Left ventricle myocardium inferior (tissue), 1 donor: ENCODE measurements at places on chromosomes 6 and 20.
A peak's percentile ranks its signal among the peaks of the same experiment; 100 is the strongest.

GRCh38 chr6:165376100-165376499 is 66.7 kb upstream of the C6orf118 start:
- DNase-seq: no peak

DNA sequence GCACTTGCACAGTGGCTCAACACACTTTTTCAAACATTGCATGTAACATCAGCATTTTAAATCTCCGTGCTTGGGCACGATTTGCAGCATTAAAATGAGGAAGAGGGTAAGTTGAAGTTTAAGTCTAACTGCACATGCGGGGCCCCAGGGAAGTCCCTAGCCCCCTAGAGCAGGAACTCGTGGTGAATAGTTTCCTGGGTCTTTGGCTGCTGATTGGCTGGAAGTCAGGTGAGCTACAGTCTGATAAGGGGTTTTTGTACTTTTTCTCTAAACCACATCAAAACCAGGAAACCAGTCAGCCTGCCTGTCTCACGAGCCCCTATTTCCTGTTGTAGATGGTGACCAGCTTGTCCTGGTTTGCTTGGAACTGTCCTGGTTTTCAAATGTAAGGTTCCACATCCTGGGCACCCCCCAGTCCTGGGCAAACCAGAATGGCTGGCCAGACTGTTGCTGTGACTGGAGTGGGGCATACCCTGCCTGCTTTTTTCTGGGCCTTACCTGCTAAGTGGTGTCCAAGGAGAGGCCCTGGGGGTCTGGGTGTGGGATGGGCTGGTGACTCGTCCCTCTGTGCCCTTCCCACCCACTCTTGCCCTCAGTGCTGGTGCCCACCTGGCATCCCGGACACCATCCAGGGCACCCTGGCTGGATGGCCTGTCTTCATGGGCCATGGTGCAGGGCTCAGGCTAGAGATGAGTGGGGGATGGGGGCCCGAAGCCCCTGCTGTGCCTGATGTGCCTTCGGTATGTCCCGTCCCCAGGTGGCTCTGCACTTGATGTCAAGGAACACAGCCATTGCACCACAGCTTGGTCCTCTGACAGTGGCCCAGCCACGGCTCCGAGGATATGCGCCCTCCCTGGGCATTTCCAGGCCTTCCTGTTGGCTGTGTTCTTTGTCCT is 31.8 kb downstream of the SUN5 start:
- no peak for DNase-seq

DNA sequence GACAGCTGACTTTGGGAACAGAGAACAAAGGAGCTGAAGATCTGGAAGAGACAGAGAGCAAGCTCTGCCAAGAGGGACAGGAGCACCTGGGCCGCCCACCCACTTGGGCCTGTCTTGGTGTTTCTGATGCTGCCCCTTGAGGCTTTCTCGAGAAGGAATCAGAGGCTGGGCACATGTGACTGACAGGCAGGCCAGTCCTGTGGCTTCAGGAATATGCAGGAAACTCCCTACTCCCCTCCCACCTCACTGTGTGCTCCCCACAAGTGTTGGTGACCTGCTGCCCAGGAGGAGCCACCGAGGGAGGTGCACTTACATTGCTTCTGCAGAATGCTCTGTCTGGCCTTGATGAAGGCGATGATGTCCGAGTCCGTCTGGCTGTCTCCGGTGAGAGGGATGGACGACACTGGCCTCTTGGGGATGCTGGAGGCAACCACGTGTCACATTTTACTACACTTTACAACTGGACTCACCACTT is 20.9 kb upstream of the KCNK16 start:
- no peak for DNase-seq

GRCh38 chr6:143698759-143699429 is 21.1 kb downstream of the PHACTR2 start:
- DNase-seq: no peak

DNA sequence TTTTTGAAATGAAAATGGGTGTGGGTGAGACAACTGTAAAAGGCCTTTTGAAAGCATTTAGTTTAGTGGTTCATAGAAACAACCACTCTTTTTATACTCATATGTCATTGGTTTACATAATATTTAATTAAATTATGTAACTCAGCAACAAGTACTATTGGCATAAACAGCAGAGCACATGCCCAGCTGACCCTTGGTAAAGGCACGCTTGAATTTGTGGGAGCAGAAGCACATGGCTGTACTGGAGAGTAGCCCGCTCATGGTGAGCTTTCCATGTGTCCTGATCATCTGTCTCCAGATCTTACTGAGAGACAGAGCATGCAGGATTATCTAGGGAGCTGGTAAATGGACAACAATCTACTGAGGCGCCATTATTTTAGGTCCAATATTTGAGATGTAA is 17.1 kb upstream of the KLHL31 start:
- no peak for DNase-seq

GRCh38 chr6:166774770-166775169 is 147.7 kb upstream of the RPS6KA2 start:
- DNase-seq: no peak

DNA sequence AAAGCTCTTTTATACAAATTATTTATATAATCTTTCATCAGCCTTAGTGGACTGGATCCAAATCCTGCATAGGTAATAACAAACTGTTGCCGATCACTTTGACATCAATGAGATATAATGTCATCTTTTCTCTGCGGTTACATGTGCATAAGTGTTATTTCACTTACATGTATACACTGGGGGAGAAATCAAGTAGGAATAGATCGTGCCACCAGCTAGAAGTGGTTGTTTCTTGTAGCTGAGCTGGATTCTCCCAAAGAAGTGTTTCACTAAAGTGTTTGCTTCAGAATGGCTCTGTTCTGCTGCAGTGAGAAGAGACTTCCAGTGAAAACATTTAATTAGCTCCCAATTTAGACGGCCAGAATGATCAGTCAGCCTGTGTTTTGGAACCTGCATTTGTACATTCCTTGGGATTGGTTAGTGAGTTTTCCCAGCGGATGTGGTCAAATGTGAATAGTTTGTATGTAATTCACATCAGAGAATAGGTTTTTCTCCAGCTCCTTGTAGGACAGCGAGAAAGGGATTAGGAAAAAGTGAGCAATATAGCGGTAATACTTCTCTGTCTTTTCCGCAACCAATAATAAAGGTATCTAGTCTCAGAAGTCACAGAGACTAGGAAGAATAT is 163.1 kb upstream of the CCN2 start:
- no peak for DNase-seq

DNA sequence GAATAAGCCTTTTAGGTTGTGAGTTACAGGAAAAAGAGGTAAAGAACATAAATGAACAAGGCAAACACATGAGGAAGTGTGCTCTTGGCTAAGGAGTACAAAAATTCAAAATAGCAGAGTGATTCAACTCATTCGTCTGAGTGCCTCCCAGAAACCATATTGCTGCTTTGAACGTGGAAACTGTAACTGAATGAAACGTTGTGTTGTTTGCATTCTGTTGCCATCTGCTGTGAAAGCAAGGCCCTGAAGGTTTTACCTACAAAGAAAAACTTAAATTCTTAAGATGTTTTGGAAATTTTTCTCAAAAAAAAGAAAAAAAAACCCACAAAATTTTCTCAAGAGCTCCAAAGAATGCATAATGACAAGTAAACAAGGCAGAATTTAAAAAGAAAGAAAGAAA is 375.4 kb upstream of the HS3ST5 start:
- no peak for DNase-seq

DNA sequence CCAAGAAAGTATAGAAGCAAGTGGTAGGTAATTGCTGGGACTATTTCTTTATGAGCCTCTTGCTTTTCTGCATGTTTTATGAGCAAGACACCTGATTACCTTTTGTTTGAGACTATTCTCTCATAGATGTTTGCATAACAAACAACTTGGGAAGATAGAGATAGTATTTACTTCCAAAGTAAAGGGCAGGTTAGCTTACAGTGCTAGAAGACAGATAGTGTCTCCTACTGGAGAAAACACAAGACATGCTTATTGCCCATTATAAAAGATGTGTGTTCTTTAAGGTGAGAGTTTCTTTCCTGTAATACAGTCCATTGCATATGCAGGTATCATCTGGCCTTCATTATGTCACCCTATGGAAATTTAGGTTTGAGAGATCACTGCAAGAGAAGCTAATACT is 174.2 kb upstream of the FUT9 start:
- no peak for DNase-seq

DNA sequence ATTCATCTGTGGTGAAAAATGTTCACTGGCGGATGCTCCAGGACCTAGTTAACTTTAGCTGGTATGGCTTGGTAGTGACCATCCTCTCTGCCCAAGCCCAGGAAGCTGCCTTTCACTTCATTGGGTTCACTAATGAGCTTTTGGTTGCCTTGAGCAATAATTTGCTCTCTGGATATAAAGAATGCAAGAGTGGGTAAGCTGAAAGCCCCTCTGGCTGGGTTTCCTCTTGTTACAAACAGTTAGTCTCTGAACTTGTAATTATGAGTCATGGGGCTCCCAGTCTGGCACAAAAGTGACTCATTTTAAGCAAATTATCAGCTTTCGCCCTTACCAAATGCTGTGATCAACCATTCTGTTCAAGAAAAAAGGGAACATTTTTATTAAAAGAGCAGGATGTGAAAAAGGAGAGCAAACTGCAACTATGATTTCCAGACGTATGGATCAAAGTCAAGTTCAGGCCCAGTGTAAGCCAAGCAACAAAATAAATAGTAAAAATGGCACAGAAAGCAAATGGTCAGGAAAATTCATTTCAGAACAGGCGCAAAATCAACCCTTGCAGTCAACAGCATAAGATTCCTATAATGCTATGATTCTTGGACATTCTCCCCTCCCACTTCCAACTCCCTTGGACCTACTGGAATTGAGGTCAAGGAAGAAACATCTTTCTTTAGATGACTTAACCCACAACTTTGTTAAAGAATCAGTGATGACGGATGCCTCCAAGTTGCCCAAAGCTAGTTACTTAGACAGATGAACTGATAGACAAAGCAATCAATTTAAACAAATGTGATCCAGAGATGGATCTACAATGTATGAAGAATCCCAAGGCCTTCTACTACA is 130.0 kb upstream of the KCNK16 start:
- no peak for DNase-seq

GRCh38 chr20:47578543-47578942 is 76.9 kb downstream of the NCOA3 start:
- DNase-seq: no peak

- no peak for DNase-seq
These were observed 94.6 kb downstream of the COL9A1 start for GRCh38 chr6:70208235-70208790.

DNA sequence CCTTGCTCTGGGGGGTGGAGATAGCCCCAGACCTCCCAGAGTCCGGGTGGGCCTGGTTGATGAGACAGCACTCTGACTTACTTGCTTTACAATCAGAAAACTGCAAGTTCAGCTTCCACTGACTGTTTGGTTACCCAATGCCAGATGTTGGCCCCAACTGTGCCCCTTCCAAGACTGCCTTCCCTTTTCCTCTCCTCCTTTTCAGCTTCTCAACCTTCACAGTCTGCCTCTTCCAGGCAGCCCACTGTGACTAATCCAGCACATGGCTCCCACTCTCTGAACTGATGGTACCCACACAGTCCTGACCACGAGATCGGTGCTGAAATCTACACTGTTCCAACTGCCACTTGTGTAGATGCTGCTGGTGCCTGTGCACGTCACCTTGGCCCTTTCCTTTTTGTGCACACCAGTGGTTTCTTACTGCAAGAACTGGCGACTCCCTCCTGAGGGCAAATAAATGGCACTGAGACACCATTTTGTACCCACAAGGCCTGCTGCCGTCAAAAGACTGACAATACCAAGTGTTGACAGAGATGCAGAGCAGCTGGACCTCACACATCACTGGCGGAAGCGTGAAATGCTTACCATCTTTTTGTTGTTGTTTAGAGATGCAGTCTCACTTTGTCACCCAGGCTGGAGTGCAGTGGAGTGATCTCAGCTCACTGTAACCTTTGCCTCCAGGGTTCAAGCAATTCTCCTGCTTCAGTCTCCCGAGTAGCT is 1.8 kb upstream of the ARFGAP1 start:
- no peak for DNase-seq

DNA sequence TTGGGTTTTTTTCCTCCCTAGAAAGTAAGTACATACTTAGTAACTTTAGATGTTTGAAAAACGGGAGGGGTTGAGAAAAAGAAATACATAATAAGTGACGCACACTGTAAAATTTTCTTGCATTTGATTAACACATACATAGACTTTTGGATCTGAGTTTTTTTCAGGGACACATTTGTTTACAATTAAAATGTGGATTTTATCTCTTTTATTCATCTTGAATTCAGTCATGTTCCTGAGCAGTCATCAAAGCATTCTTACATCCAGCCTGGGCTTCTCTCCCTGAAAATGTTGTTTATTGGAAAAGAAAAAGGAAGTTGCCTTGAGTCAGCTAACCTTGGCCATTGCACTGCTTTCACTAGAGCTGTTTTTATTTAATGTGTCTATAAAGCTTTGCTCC is 8.7 kb upstream of the RPP40 start:
- DNase-seq: no peak

- no peak for DNase-seq
These were observed 7.5 kb downstream of the RPS10 start for GRCh38 chr6:34418367-34418766.

DNA sequence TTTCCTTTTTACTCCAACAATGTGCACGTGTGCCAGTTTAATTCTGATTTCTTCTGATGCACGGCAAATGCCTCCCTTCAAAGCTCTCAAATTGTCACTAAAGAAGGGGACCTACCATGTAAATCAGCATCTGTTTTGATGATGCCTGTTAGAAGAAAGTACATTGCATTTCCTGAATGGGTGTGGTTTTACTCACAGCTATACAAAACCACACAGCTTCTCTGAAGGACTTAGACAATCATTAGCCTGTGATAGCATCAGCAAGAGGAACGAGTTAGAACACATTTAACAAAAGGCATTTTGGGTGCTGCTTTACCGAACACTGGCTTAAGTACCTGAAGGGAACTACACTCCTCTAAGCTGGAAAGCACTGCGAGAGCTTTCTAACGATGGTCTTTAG is 109.4 kb downstream of the ATXN1 start:
- DNase-seq: no peak

- peak; percentile 75 for DNase-seq
These were observed at the start of gene LZTS3 for GRCh38 chr20:3172933-3173609. Gene LZTS3, minus strand, starts transcription at chr20:3173549. Its CDS starts 6,386 bp downstream, at chr20:3167163.

DNA sequence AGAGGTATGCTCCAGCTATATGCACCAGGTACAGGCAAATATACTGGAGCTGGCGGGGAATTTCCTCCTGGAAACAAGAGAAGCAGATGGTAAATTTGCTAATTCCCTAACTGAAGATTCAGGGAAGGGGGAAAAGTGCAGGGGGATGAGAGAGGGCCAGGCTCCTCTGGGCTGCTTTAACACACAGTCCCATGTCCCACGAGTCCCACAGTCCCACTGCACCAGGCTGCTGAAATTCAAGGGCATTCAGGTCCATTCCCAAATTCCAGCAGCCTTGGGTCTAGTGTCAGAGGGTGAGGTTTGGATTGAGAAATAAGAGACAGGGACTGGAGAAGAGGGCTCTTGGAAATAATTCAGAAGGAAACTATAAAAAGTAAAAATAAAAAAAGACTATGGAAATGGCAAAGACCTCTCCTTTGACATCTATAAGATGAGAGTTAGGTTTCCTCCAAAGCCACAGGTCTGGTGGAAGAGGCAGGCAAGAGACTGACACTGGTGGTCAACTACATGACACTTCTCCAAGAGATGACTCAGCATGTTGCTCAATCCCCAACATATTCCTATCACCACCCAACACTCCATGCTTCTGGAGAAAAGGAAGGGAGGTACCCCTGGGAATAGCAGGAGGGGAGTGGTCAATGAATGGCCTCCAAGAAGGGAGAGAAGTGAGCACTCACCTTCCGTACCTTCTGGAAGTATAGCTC is 69.2 kb downstream of the TRAM2 start:
- no peak for DNase-seq

- DNase-seq: no peak
These were observed 264.7 kb downstream of the TMEM242 start for GRCh38 chr6:157058574-157058973.
